ENCODE measurements at places on chromosomes 7 and 10.

DNA sequence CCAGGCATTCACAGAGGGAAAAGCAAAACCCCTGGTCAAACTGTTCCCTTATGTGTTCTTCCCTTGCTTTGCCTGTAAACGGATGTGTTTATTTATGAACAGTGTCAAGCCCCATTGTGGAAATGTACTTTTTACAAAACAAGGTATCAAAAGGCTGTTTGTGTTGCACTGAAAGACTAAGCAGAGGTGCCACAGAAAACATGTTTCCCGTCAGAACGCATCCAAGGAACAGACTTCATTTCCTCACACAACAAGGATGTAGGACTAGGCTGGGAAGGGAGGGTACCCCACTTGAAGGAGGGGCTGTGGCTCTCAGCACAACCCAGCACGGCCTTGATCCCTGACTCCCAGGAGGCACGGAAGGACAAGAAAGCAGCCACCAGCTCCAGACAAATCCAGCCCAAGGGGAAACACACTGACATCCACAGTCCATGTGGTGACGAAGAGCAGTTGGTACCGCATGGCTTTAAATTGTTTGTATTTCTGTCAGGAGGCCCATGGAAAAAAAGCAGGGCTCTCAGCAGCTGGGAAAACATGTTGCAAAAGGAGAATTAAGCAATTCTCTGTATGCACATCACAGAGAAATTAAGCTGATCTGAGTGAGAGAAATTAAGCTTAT lies 85.6 kb downstream of the RNF216 start:
- no peak for DNase-seq

GRCh38 chr10:108436096-108436495 lies 1271.6 kb upstream of the SORCS1 start:
- DNase-seq, result no peak

GRCh38 chr7:155962191-155962967 lies 150.1 kb upstream of the SHH start:
- DNase-seq, result no peak

- DNase-seq, result peak; percentile 83
Measured at GRCh38 chr7:50812841-50813475, 30.3 kb upstream of the GRB10 start.

DNA sequence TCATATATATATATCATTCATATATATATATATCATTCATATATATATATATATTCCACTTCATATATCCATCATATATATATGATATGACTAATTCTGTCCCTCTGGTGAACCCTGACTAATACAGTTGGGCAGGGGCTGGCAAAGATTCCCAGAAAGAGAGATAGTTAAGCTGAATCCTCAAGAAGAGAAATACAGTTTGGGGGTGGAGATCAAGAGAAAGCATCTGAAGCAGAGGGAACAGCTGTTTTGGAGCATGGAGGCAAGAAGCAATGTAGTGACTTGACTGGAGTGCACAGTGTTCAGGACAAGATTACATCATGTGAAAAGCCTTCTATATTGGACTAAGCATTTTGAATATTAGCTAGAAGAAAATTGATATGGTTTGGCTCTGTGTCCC lies 540.7 kb downstream of the MAGI2 start:
- no peak for DNase-seq

DNA sequence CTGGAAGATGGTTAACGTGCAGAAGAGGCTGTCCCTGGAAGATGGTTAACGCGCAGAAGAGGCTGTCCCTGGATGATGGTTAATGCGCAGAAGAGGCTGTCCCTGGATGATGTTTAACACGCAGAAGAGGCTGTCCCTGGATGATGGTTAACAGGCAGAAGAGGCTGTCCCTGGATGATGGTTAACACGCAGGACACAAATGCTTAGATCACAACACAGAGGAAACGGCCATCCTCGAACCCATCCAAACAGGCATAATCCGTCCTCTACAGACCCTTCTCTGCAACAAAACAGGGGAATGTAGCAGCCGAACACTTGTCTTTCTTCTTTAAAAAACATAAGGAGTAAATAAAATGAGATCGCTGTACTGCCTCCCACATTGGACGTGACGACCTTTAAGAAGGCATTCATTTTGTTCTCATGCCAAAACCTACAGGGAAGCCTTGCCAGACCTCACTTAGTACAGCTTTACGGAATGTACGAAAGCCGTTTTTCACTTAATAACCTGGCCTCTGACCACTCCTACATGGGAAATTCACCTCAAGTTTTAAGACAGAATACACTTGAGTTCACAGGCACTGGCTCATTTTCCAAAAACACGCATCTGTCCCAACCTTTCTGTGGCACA lies 245.2 kb downstream of the ZMYND11 start:
- DNase-seq, result no peak

DNA sequence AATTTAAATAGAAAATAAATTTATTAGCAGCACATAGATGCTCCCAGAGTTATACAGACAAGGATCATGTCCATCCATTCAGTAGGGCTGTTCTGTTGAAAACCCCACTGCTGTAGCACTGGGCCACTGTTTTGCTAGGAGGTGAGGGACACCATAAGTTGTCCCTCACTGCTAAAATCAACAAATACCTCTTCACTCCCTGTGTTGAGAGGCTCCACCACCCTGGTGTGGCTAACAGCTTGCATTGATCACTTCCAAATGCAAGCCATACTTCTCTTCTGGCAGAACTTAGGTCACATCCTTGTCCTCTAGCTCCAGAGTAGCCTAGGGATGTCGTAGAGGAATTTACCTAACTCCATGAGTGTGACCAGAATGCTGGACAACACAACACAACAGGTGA lies 55.4 kb downstream of the MDFIC start:
- no peak for DNase-seq

GRCh38 chr10:44069573-44069972 lies 315.3 kb downstream of the CXCL12 start:
- no peak for DNase-seq

- DNase-seq, result no peak
Measured at GRCh38 chr7:150996376-150997074, 5.7 kb downstream of the NOS3 start.

DNA sequence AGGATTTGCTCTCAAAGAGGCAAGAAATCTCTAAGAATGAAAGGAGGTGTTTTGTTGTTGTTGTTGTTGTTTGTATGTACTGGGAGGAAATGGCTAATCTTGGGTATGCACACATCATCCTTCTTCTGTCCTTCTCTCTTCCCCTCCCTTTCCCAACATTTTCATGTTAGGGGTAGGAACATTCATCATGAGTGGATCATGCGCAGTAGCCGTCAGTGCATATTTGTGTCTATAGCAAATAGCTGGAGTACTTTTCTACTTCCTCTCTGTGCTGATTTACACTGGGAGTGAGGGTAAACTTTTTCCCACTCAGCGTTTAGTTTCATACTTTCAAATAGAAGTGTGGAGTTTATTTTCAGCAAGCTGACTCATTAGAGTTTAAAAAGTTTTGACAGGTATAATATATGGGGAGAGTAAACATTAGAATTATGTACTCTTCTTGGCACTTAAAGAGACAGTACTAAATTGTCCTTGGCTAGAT lies 80.5 kb upstream of the PRKG1 start:
- peak; percentile 60 for DNase-seq

GRCh38 chr10:53886325-53887300 lies 914.4 kb downstream of the PCDH15 start:
- DNase-seq, result no peak

All from Right ventricle myocardium inferior (tissue), 1 donor.